ENCODE measurements at places on chromosomes 7 and 10. TPM values are rescaled to one million over a fixed set of nuclear protein-coding genes. Genes with fewer than 3 reads are reported as not detected.
A peak's percentile ranks its signal among the peaks of the same experiment; 100 is the strongest.

Gene SLC26A3
- not detected for total RNA-seq

Gene AKR1E2
- total RNA-seq, result 3.2 TPM

Gene GCK
- 11.1 TPM for total RNA-seq

Gene SLC26A5
- not detected for total RNA-seq

- DNase-seq, result no peak
Measured at GRCh38 chr7:20861468-20861867, 74.8 kb upstream of the SP8 start.

DNA sequence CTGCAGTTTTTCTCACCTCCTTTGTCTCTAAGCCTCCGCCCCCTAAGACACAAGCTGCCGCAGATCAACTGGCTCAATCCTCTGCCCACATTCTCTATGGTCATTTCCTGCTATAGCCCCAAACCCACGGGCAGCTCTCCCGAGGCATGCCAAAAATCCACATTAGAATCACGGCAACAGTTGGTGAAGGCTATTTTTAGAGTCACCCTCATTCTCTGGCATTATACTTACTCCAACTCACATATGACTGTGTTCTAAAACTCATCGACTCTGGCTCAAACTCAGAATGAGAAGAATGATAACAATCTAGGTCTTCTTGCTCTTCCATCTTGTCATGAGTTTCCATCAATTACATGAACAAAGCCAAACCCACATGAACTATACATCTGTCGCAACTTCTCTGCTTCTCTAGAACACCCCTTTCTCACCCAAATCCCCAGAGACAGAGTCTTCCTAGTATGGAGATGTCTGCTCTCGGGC, 10.9 kb upstream of the KIAA1549 start:
- no peak for DNase-seq

GRCh38 chr10:129969184-129969910, 5.3 kb upstream of the EBF3 start:
- DNase-seq, result no peak

DNA sequence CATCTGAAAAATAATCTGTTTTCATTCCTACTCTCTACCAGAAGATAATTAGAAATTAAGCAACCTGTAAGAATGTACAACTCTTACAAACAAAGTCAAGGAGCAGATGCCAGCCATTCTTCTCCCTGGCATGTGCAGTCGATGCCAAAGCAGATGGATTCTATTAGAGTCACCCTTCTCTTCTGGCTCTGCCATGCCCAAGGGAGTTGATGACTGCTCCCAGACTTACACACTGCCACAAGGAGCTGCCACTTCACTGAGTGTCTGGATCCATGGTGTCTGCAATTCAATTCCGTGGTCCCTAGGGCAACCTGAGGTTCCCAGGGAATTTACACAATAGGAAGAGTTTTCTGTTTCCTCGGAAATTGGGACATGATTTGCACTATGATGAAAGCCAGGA, 89.1 kb upstream of the IFRD1 start:
- DNase-seq, result no peak

- DNase-seq, result no peak
Measured at GRCh38 chr7:8134089-8134733, 127.8 kb downstream of the ICA1 start.

- no peak for DNase-seq
Measured at GRCh38 chr7:127034186-127034806, 218.4 kb downstream of the GRM8 start.

DNA sequence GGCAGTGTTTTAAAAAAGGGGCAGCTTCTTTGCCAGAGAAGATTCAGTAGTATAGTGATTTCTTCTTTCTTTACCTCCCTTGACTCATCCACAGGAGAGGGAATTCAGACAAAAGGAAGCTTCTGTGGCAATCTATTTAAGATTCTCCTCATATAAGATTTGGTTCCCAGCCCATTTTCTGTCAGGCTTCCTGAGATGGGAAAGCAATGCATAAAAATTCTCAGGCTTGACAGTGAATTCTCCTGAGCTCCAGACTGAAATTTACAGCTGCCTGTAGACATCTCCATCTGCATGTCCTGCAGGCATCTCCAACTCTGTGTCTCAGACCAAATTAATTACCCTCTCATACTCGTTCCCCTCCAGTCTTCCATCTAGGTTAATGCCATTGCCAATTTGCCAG, 72.8 kb downstream of the TSPAN12 start:
- no peak for DNase-seq

GRCh38 chr7:144006029-144006691, 6.0 kb downstream of the OR6B1 start:
- no peak for DNase-seq

GRCh38 chr7:151138153-151138851, 29.2 kb downstream of the GBX1 start:
- no peak for DNase-seq

- no peak for DNase-seq
Measured at GRCh38 chr7:44727937-44728262, 20.7 kb upstream of the ZMIZ2 start.

- peak; percentile 76 for DNase-seq
Measured at GRCh38 chr7:31735991-31736982, 49.3 kb downstream of the PPP1R17 start.

DNA sequence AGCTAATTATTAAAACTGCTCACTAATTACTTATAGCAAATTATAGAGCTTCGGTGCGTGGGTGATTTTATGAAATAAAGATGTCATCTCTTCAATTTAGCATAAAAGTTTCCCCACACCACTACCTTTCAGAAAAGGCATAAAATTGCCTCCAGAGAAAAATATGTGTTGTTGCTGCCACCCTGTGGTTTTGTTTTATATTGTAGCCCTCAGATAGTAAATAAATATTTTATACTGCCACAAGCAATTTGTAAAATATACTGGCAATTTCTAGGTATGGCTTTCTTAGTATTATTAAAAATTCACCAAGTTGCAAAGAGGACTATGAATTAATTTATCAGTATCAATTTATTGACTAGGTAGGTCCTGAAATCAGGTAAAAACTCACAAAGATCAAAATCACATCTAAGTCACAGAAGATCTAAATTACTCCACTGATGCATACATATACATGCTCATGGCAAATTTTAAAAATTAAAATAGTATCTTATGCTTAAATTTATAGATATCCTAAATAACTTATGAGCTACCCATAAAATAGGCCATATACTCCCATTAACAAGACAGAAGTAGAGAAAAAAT, 26.5 kb downstream of the ASNS start:
- DNase-seq, result no peak

DNA sequence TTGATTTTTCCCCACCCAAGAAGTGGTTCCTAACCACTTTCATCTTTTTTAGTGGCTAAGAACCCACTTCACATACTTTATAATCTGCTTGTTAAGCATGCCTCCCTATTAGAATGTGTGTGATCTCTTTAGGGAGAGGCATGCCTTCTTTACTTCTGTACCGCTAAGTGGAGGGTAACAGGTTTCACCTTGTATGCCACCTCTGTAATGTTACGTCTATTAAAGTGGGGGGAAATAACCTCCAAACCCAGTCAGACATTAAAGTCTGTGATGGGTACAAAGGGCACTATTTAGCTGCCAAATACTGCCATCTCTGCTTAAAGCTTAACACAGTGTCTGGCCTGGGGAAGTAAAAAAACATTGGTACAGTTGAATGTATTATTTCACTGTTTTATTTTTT, 51.9 kb downstream of the EPC1 start:
- DNase-seq, result no peak

DNA sequence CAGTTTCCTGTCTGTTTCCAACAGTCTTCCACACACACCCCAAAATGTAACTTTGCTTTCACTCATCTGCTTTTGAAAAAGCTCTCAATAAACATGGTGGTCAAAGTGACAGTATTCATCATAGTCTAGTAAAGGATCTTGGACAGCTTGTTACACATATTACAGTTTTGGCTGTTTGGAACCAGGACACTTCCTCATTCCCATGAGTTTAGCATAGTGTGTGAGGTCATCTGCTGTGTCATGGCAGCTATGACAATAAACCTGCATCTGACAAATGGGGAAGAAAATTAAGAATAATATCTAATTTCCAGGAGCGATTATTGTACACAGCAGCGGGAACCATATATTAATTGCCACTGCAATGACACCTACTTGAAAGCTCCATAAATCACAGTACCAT, 184.3 kb upstream of the SLC26A5 start:
- DNase-seq, result no peak

DNA sequence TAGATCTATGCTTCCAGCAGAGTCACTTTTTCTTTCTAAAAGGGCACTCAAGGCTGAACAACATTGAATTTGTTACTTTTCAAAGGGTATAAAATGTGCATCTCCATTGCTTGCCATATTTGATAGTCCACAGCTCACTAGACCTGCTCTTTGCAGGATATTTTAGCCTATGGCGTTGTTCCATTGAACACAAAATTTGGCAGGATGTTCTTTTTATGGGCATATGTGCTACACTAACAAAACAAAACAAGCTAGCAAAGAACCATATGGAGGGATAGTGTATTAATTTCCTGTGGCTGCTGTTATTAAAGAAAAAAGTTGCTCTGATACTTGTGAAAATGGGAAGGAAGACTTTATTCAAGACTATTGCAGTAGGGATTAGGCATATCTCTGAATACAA, 828.7 kb downstream of the TYW1 start:
- DNase-seq, result no peak

- DNase-seq, result no peak
Measured at GRCh38 chr7:152392254-152392653, 43.5 kb downstream of the KMT2C start.

DNA sequence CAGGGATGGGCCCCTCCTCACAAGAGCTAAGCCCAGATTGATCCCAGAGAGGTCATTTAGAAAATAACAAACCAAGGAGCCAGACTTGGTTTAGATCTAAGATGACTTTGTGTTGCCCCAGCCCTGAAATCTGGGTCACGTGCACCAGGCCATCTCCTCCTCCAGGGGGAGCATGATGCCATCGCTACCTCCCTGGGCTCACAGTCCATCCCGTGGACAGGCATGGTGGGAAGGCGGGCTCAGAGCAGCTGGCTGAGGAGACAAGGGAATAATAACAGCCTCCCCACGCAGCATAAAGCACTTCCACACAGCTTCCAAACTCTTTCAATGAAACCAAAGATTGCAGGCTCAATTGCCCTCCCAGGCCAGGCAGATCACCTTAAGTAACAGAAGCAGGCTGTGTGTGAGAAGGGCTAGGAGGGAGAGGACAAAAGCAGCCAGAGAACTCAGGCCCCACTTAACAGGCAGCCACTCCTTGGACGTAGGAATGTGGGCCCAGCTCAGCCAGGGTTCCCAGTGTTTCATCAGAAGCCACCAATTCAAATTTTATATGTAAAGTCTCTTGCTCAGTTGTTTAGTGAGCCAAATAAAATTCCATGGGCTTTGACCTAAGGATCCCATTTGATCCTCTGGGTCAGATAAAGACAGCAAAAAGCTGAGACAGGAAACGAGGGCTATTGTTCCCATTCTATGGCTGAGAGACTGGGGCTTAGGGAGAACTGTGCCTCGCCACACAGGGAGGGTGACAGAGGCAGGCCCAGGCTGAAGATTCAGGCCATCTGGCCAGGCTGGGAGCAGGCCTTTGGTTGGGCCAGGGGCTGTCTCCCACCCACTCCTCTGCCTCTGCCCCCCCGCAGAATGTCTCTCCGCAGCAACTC, 100.2 kb downstream of the COL13A1 start:
- peak; percentile 63 for DNase-seq

- DNase-seq, result no peak
Measured at GRCh38 chr10:20890491-20891337, 6.4 kb downstream of the NEBL start.

GRCh38 chr10:123269675-123270074, 115.5 kb downstream of the BUB3 start:
- no peak for DNase-seq
